ENCODE measurements at places on chromosomes 16 and 17.
A peak's percentile ranks its signal among the peaks of the same experiment; 100 is the strongest.

- DNase-seq = no peak
Observed at GRCh38 chr16:19094542-19095365, 19.0 kb upstream of the ITPRIPL2 start.

DNA sequence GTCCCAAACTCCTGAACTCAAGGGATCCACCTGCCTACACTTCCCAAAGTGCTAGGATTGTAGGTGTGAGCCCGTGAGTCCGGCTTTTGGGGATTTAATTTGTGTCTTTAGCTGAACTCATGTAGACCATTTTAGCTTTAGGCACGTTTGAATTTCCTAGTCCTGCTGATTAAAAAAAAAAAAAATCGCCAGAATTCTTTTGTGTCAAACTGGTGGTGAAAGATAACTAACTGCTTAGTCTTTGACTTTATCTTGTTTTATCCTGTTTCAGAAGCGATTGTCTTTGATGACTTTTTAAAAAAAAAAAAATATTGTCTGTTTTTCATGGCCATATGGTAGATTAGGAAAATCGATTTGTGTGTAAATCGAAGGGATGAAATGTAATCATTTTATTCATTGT is 2.6 kb downstream of the RABEP1 start:
- no peak for DNase-seq

GRCh38 chr16:69554495-69554894 is 11.3 kb upstream of the NFAT5 start:
- no peak for DNase-seq

- no peak for DNase-seq
Observed at GRCh38 chr16:47506800-47507199, 45.7 kb downstream of the PHKB start.

DNA sequence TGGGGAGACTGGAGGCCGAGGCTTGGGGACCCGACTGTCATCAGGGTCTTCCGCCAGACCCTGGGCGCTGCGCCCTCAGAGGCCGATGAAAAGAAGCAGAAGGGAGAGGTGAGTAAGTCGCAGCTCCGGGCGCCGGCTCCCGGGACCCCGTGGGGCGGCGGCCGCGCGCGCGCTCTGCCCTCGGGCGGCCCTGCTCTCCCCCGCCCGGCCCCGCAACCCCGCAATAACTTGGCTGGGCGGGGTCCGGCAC is 392 bp upstream of the ABHD15 start:
- no peak for DNase-seq

DNA sequence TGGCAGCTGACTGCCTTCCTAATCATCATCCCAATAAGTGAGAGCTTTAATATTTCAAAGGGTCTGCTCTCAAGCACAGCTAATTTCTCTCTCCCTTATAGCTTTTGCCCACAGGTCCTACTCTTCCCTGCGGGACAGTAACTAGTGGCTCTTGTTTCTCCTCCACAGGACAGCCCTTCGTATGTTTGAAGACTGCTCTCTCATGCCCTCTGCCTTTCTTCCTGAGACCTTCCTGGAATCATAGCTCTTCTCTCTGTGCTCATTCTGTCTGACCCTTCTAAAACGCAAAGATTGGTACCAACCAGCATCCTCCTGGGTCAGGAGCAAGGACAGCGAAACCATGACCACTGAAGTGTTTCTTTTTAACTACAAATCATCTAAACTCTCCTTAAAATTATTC is 168.9 kb downstream of the GRIN2A start:
- DNase-seq = no peak

- no peak for DNase-seq
Observed at GRCh38 chr16:11350921-11351335, 5.7 kb downstream of the RMI2 start.

DNA sequence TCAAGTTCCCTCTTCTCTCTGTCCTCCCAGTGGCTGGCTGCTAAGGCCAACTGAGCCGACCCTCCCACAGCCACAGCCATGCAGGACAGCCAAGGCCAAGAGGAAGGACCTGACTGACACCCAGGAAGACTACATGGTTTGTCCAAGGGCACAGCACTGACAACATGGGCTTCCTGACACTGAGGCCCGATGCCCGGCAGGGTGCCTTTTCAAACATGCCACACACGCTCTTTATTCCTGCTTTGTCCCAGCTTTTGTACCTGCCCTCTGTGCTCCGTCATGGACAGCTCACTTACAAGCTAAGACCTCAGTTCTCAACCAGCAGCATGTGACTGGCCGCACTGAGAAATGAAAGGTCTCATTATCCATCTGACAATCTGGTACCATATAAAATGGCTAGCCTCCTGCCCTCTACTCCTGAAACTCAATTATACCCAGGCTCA is 45.8 kb downstream of the TEX2 start:
- DNase-seq = no peak

GRCh38 chr17:50925296-50925891 is 59.2 kb upstream of the TOB1 start:
- no peak for DNase-seq

- no peak for DNase-seq
Observed at GRCh38 chr17:34761646-34762045, 182.3 kb downstream of the TMEM132E start.

DNA sequence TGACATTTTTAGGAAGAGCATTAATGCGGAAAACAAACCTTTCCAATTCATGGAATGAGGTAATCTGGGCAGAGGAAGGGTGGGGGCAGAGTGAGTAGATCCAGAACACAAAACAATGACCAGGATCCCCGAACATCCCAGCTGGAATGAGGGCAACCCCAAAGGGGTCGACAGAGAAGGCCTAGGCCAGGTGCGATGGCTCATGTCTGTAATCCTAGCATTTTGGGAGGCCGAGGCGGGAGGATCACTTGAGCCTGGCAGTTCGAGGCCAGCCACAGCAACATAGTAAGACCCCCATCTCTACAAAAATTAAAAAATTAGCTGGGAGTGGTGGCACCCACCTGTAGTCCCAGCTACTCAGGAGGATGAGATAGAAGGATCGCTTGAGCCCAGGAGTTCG is 64.7 kb downstream of the ZFHX3 start:
- DNase-seq = no peak

GRCh38 chr17:732067-732901 is at the start of gene TLCD3A:
TLCD3A (plus strand) TSS chr17:732596; CDS start chr17:732648, 52 bp downstream.
- DNase-seq = peak; percentile 59

DNA sequence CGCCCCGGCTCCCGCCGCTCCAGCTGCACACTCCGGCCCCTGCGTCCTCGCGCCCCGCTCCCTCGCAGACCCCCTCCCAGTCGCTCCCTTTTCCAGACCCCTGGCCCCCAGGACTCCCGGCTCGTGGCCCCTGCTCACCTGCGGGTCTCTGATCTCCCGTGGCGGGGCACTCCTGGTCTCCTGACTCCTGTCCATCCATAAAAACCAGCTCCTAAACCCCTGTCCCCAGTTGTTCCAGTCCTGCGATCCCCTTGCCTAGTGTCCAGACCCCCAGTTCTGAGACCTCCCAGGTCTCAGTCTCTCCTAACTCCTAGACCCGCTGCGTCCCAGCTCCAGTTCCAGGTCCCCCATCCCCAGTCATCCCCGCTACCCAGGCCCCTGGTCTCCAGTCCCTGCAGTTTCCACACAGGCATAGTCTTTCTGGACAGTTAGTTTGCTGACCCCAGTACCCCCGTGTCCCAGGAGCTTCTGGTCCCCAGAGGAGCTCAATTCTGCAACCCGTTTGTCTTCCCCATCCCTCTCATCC is 379 bp downstream of the SNX29 start:
- DNase-seq = no peak

GRCh38 chr17:36696805-36697204 is 95.4 kb downstream of the MRM1 start:
- no peak for DNase-seq

GRCh38 chr17:66506641-66507040 is 204.2 kb downstream of the PRKCA start:
- DNase-seq = no peak

DNA sequence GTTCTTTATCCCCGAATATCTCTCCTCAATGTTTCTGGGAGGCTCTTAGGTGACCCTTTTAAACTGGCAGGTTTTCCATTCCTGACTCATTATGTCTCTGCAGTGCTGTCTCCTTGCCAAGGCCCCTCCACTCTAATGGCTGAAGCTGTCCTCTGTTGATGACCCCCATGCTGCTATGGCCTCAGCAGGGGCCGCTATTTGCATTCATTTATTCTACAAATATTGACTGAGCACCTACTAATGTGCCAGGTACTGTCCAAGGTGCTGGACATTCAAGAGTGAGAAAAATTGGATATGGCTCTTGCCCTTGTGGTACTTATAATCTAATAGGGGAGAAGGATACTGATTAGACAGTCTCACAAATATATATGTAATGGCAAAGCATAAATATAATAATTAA is 55.4 kb downstream of the GP2 start:
- no peak for DNase-seq

DNA sequence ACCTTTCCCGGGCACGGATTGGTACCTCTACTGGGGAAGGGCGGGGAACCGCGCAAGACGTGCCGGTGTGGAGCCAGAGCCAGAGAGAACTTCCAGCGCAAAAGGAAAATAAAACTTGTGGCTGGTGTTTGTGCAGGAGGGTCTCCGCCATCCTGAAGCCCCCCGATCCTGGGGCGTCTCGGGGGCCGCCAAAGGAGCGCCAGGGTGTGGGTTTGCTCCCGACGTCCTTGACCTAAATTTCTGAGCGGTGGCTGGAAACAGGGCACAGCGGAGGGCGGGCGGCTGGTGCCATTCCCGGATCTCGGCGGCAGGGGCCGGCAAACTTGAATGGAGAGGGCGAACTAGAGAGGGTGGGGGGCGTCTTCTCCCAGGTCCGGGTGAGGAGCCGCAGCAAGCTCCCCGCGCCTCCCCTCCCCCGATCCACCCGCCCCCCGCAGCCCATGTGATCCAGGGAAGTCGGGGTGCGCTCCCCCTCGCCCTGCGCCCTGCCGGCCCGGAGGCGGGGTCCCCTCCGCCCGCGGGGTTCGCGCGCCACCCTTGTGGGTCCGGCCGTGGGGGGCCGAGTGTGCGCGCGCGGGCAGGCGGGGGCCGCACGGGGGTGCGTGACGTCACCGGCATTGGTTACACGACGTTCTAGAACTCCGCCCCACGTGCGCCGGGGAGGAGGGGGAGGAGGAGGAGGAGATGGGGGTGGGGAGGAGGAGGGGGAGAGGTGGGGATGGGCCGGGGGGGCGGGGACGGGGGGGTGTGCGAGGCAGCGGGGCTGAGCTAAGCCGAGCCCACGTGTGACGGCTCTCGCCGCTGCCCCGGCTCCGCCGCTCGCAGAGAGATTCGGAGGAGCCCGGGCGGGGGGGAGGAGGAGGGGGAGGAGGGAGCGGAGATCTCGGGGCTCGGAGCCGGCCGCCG is at the start of gene MSI2:
TSS of gene MSI2 (plus strand) at position 748 of the 906 bp plus-strand sequence. CDS start 220 bp downstream, outside the sequence.
- peak; percentile 81 for DNase-seq

DNA sequence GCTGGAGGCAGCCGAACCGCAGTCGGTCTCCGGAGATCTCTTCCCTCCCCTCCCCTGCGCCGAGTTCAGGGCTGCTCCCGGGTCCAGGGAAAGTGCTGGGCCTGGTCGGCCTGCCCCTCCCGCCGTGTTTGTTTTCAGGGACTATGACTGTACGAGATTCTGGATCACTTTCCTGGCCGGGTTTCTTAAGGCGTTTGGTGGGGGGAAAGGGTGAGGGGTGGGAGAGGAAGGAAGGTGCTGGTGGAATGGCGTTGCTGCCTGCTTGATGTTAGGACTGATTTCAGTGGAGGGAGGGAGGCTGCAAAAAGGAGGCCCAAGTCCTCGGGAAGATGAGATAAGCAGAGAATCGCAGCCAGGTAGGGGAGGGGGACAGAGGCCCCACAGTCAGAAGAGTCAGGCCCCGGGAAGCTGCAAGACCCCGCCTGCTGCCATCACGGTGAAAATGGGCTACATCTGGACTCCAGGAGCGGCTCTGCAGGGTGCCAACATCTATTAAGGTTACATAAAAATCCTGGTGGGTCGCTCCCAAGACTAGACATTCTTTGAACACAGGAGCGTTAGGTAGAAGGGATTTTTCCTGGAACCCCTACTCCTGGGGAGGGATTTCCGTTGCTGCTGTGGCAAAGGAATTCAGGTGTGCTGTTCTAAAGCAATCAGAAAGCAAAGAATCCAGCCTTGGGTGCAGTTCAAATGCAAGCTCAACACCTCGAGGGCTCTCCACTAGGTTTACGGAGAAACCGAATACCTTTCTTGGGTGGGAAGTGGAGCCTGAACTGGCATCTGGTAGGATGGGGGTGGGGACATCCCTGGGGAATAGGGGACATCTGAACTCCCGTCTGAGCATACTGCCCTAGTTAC is 1.2 kb downstream of the ARHGAP44 start:
- DNase-seq = no peak

- no peak for DNase-seq
Observed at GRCh38 chr17:71260366-71260940, 860.4 kb upstream of the SOX9 start.

- DNase-seq = no peak
Observed at GRCh38 chr16:1745181-1745899, 26.0 kb downstream of the NME3 start.

DNA sequence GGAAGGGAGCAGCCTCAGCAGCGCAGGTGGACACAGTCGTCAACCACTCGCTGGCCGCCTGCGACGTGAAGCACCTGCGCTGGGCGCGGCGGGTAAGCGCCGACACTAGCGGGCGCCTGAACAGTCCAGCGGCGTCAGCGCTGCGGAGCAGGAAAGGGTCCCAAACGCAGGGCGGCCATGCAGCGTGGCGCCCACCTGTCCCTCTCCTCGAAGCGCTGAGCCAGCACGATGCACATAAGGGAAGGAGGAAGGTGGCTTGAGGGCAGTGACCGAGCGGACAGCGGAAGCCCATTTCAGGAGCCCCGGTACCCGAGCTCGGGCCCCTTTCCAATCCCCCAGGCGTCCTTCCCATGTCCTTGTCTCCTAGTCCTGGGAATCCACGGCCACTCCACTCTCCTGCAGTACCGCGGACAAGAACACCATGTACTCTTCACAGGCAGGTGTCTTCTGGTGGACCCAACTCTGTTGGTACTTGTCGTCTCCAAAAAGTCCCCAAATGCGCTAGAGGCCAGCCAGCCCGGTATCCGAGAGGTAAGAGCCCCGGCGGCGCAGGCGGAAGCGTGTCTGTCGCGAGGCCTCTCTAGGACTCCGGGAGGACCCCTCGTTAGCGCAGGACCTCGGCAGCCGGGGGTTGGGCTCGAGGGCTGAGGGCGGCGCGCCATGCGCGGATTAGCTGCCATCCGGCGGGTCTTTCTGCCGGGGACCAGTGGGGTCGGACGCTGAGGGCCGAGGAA is 14.4 kb downstream of the ZNF232 start:
- peak; percentile 72 for DNase-seq

DNA sequence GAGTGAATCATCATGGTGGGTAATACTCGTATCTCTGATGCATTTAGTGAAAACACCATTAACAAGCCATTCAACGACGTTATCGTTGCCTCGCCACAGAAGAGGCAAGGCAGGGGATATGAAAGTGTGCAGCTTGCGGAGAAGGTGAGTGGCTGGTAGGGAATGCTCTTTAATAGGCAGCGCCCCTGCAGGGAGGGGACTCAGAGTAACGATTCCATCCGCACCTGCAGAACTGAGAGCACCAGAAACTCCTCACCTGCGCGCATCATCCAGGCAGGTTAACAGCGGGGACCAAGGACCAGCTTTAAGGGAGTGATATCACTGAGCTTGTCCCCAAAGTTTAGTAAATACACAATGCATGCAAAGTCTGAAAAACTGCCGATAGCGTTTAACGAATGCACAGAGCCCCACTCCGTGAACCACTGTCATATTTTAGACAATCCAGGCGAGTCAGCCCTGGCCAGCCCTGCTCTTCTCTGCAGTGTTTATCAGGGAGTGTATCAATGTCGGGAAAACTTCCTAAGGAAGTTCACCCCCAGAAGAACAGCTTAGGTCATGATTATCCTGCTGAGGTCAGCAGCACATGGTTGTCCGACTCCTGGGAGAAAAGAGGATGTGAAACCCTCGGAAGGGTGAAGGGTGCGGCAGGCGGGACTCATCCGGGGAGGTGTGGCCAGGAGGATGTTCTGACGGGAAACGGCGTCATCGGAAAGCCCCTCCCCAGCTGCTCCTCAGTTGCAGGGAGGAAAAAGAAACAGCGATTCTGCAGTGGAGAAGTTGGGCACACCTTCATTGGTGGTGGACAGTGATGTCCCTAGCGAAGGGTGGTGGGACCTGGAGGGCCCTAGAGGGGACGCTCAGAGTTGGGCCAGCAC is 68.5 kb upstream of the DNAH17 start:
- peak; percentile 59 for DNase-seq

Data from stimulated activated naive CD8-positive, alpha-beta T cell treated with anti-CD3 and anti-CD28 coated beads, Interleukin-15, amount 100 ng/mL, for 72 hours (primary cell).